Camera-type eye (tissue), 1 donor: ENCODE measurements at places on chromosomes 2 and 18. TPM values are rescaled to one million over a fixed set of nuclear protein-coding genes. Genes with fewer than 3 reads are reported as not detected.

The MROH2A gene
- total RNA-seq, result not detected

The CCDC148 gene
- 13.1 TPM for total RNA-seq

The FER1L5 gene
- 0.60 TPM for total RNA-seq

The LTBP1 gene
- total RNA-seq, result 132 TPM

The CTLA4 gene
- 0.44 TPM for total RNA-seq

The ELOA2 gene
- not detected for total RNA-seq

The TUBB8B gene
- total RNA-seq, result not detected

The GTF2A1L gene
- total RNA-seq, result 17.0 TPM

The SPP2 gene
- total RNA-seq, result not detected

The MEX3C gene
- total RNA-seq, result 69.5 TPM

The SPAST gene
- total RNA-seq, result 60.7 TPM

The PARD3B gene
- total RNA-seq, result 36.2 TPM

The KIF5C gene
- total RNA-seq, result 90.0 TPM

The CCNT2 gene
- 103 TPM for total RNA-seq

The SLC14A1 gene
- 7.1 TPM for total RNA-seq

The EFEMP1 gene
- 228 TPM for total RNA-seq

The HSPD1 gene
- total RNA-seq, result 223 TPM

The GPR35 gene
- 1.2 TPM for total RNA-seq

The GREB1L gene
- total RNA-seq, result 14.9 TPM
